T follicular helper cell (primary cell): ENCODE measurements at places on chromosomes 1 and 21.

- DNase-seq = no peak
Observed at GRCh38 chr1:209585197-209585596, 1.7 kb downstream of the CAMK1G start.

DNA sequence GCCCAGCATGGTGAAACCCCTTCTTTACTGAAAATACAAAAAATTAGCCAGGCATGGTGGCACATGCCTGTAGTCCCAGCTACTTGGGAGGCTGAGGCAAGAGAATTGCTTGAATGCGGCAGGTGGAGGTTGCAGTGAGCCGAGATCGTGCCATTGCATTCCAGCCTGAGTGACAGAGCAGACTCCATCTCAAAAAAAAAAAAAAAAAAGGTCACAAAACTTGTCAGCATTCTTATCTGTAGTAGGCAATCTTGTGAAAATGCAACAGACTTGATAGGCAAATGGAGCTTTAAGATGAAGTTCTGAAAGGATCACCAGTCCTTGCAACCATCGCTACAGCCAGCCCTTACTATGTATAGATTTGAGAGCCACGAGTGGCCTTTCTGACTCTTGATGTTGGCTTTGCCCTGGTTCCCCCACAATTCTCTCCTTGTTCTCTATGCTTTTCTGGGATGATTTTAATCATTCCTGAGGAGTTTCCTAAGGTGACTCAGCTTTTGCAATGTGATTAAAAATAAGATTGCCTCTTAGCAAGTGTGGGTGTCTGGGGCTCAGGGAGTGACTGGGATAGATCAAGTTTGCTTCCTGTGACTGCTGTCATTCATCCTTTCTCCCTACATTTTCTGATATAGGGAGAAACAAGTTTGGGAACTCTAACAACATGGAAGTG, 7.1 kb upstream of the MAP1LC3C start:
- no peak for DNase-seq

DNA sequence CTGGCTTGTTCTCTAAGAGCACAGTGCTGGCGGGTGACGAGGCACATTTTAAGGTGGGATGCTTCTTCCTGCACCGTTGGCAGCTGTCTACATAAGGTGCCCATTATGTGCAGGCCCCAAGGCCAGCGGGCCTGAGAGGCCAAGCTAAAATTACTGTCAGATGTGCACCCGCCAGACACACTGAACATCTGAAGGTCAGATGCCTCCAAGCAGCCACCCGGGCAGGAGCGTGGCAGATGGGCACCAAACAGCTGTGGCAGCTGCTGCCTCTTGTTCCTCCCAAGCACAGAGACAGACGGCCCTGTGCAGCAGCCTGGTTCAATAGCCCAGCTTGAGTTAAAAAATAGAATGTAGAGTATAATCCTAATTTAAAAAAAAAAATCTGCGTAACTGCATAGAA, 211.9 kb upstream of the EDN2 start:
- DNase-seq = no peak

DNA sequence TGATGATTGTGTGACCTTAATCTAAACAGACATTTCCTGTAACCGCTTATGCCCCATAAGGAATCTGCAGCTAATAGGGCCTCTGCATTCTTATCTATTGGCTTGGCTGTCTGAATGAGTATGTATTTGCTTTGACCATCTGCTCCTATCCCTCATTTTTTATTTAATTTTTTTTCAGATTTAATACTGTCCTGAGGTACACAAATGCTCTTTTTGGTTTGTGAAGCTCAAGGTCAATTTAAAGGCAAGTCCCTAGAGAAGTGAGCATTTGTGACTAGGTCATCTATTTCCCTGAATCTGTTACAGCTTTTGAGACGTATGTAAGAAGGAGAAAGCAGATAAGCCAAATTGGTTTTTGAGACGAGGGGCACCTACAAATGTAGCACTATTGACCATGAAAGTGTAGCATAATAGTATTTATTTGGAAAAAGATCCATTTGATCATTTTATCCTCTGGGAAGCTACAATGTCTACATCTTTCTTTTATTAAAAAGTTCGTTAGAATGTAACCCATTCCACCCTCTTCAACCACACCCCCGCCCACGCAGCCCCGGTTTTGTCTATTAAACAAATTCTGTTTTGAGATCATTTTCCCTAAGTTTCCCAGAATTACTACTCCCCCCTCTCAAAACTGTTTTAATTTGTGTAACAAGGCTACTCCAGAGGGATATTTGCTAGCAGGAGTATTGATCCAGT, 69.2 kb upstream of the HSPA13 start:
- DNase-seq = no peak

- DNase-seq = no peak
Observed at GRCh38 chr1:205247130-205247921, 19.6 kb downstream of the TMCC2 start.

DNA sequence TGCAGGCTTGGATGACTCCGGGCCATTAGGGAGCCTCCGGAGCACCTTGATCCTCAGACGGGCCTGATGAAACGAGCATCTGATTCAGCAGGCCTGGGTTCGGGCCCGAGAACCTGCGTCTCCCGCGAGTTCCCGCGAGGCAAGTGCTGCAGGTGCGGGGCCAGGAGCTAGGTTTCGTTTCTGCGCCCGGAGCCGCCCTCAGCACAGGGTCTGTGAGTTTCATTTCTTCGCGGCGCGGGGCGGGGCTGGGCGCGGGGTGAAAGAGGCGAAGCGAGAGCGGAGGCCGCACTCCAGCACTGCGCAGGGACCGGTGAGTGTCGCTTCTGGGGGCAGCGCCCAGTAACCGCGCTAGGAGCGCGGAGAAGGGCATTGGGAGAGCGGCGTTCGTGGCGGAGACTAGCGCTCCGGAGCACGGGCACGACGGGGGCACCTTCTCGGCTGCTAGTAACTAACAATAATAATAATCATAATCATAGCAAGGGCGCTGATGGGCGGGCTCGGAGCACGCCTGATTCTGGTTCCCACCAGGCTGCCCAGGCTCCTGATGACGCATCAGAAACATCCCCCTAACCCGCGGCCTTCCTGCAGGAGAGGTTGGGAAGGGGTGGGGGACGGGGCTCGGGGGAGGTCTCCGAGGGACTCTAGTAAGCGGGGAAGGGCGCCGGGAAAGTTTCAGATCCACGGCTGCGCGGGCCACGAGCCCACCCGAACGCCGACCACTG, at the start of gene MX1:
Gene MX1, plus strand, starts transcription at position 286 of the 722 bp plus-strand sequence. CDS start 5,832 bp downstream, outside the sequence.
- peak; percentile 81 for DNase-seq

DNA sequence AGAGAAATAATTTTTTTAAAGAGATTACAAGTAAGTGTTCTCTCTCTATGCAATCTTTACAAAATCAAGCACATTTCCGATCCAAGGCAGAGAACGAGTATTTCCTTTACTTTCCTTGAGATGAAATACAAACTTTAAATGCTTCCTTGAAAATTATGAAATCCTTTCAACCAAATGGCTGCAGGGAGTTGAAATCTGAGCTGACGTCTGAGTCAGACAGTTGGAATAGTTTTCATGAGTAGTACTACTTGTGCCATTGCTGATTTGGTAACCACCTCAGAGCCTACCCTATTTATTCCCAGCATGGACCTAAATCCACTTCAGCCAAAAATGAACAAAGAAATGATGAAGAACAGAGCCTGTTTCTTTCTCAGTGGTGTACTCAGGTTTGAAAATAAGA, 183.6 kb downstream of the GIPC2 start:
- no peak for DNase-seq

DNA sequence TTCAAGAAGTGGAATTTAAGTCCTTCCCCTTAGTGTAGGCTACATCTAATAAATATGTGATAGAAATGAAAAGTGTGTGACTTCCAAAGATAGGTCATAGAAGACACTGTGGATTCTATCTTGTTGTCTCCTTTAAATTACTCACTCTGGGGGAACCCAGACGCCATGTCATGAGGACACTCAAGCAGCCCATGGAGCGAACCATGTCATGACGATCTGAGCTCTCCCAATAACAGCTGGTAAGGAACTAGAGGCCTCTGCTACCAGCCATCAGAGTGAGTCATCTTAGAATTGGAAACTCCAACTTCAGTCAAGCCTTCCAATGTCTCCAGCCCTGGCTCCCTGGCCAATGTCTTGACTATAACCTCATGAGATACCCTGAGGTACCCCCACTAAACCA, 6.3 kb downstream of the COA7 start:
- DNase-seq = no peak

- DNase-seq = no peak
Observed at GRCh38 chr1:186442651-186443375, 18.1 kb downstream of the PDC start.

DNA sequence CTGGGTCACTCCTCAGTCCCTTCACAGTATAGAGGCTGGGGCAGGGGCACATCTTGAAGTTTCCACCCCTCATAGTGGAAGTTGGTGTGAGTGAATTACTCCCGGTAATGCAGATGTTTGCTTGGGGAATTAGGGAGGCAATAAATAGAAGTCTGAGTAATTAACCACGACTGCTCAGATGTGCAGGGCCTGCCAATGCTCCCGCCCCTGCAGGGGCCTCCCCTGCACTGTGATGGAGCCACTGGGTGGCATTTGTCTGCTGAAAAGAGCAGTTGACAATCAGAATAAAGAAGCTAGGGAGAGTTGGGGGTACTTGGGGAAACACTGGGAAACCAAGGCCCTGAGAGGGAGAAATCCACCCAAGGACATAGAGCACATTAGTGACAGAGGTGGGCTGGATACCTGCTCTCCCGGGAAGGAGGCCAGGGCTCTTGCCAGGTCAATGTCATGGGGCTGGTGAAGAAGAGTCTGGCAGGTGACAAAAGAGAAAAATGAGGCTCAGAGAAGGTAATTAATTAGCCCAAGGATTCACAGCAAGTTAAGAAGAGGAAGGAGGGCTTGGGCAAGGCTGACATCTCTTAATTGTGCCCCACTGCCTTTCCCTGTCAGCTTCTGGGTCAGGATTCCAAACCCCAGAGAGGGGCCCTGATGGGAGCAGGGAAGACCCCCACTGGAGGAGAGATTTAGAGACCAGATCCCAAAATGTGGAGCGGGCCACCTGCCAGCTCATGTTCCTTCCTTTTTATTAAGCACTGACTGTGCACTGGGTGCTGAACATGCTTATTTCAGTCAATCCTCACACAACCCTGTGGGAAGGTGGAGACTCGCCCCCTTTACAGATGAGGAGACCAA, 436.2 kb downstream of the MATN1 start:
- DNase-seq = no peak

- DNase-seq = no peak
Observed at GRCh38 chr1:247475793-247476192, 17.9 kb upstream of the OR2B11 start.

GRCh38 chr1:158227904-158228623, 26.2 kb upstream of the CD1A start:
- no peak for DNase-seq

GRCh38 chr1:171267391-171267790, 19.1 kb downstream of the FMO1 start:
- DNase-seq = no peak

DNA sequence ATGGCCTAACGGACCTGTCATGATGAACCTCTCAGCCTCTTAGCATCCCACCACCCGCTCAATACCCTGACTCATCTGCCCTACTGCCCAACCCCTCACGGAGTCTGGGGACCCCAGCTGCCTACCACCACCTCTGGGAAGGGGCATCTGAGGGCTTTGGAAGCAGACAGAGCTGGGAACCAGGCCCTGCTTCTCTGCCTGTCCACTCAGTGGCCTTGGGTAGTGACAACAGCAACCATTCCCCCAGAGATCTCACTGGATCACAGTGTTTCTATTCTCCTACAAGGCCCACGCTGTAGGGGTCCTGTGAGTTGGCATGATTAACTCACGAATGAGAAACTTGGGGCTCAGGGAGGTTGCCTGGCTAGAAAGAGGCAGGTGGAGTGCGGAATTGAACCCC, 32.5 kb upstream of the DMBX1 start:
- DNase-seq = no peak

GRCh38 chr1:190104961-190105360, 372.7 kb downstream of the BRINP3 start:
- DNase-seq = no peak

DNA sequence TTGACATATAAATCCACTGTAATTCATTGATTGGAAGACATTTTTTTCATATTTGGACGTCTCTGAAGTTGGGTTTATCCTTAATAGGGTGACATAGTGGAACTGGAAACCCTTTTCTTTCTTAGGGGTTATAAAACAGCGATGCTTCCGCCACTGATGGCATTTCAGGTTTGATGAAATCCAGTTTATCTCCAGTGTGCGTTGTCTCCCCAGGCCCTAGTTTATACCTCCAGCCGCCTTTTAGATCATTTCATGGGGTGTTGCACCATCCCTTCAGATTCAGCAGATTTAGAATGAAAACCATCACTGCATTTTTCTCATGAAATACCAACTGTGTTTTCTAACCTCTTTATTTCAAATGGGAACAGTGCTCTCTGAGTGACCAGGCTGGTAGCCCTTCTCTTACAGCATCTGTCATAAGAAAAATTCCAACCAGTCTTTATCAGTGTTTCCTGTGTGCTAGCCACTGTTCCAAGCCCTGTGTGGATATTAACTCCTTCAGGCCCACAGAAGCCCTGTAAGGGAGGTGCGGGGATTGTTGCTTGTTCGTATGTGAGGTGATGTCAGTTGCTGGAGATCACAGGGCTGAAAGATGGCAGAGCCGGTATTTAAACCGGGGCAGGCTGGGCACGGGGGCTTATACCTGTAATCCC, 19.0 kb downstream of the H6PD start:
- no peak for DNase-seq

- DNase-seq = no peak
Observed at GRCh38 chr21:43908167-43908566, 43.1 kb downstream of the AGPAT3 start.

DNA sequence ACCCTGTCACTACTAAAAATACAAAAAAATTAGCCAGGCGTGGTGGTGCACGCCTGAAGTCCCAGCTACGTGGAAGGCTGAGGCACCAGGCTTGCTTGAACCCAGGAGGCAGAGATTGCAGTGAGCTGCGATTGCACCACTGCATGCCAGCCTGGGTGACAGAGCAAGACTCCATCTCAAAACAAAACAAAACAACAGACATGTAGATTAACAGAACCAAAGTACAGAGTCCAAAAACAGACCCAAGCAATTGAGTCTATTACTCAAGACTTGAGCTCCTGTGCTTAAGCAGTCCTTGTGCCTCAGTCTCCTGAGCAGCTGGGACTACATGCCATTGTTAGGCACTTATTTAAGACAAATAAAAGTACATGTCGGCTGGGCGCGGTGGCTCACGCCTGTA, 9.5 kb upstream of the ACOT11 start:
- no peak for DNase-seq
